ENCODE measurements at places on chromosomes 5 and 9.

DNA sequence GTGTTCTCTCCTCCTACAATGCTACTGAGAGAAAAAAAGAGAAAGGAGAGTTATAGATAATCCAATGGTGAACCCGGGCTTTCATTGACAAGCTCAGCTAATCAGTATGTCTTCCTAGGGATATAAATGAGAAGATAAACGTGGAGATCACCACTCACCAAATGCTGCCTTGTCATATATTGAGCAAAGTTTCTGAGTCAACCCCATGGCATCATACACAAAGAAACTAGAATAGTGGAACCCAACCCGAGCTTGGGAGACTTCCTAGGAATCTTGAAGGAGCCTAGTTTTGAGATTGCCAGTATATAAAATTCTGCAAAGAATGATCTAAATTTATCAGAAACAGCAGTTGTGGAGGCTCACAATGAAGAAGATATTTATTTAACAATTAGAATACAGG is 47.8 kb downstream of the PTPN3 start:
- DNase-seq, result no peak

- peak; percentile 42 for DNase-seq
Observed at GRCh38 chr5:113612060-113612496, 98.6 kb downstream of the YTHDC2 start.

GRCh38 chr5:168931638-168932345 is 352.6 kb upstream of the PANK3 start:
- DNase-seq, result no peak

DNA sequence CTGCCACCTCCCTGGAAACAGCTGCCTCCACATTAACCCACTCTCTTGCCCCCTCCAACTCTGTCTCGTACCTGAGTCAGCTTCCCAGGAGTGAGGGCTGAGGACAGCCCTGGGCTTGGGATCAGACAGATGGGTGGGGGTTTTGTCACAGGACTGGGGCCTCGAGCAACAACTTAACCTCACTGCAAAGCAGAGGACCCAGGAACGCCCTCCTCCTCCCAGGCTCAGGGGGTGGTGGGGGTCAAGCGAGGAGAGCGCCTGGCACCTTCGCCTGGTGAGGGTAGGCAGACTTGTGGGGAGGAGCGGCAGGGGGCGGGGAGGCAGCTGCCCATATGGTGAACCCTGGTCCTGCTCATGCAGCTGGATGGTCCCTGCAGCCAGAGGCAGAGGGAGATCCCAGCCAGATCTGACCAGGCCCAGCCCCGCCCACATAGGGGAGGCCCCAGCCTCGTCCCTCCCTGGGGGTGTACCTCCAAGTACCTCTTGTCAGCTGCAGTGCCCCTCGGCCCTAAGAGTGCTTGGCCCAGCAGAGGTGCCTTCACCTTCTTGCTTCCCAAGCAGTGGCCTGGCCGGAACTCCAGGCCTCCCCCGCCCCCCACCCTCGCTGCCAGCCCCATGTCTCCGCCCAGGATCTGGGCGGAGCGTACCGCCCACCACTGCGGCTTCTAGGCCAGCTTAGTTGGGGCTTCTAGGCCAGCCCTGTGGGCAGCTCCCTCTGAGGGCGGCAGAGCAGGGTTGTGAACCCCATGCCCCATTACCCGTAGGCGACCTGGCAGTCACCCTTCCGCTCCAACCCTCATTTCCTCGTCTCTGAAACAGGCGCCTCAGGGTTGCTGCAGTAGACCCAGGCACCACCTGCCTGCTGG is at the start of gene SARDH:
Gene SARDH (minus strand): TSS at position 579 of the 866 bp plus-strand sequence. CDS start 4,179 bp downstream, outside the sequence.
- peak; percentile 34 for DNase-seq

DNA sequence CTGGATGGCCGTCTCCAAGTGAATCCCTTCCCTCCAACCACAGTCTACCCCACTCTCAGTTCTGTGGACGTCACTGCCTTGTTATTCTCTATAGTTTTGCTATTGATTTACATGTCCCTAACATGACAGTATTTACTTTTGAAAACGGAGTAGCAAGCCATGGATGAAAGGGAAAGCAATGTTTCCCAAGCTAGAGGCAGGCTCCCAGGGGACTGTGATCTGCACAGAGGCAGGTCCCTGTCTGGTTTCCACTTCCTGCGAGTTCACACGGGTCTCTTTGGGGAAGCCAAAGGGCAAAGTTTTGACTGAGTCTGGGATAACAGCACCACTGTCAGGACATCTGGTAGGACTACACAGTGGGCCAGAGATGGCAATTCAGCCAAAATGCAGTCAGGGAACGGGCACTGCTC is 12.7 kb downstream of the C9orf153 start:
- no peak for DNase-seq

DNA sequence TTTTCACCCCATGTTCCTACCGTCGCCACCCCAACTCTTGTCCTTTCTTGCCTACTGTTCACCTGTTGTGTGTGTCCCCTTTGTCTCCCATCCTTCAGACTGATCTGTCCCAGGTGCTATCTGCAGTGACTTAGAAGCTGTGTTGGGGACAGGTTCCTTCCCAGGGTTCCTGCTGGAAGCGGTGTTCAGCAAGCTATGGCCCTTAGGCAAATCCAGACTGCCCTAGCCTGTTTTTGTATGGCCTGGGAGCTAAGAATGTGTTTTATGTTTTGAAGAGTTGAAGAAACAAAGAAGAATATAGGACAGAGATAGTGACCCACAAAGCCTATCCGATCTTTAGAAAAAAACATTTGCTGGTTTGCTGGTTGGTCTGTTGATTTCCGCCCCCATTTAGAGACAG is 236.4 kb downstream of the GOLPH3 start:
- DNase-seq, result no peak

- DNase-seq, result no peak
Observed at GRCh38 chr5:179862891-179863290, 4.3 kb upstream of the MRNIP start.

- DNase-seq, result no peak
Observed at GRCh38 chr5:3931976-3932375, 336.3 kb downstream of the IRX1 start.

DNA sequence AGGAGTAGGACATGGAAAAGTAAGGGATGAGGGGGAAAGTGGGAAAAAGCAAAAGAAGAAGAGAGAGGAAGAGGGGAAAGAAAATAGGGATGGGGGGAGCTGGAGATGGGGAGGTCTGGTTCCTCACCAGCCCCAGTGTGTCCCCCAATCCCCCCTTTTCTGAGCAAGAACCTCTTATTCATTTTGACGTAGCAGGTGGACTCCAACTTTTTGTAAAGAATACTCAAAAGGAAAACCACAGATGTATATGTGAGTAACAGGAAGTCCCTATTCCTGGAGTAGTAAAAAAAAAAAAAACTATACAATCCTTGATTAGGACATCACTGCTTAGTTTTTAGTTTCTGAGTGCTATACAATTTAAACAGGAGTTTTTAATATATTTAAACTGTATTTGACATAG is 3.9 kb upstream of the CFAP95 start:
- DNase-seq, result no peak

DNA sequence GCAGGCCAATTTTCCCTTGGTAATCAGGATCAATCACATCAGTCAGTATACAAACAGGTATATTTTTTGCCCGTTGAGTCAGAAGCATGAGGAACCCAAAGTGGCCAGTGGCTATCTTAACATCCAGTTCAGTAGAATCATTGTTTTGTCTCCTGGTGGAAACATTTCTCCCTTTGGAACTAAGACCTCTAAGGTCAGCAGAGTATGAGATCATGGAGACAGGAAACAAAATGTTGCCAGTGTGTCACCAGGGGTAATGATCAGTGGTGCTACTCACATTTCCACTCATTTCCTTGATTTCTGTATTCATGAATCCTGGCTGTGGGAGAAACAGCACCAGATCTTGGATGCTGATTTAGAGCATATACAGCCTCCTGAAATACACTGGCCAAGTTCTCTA is 553.0 kb downstream of the CSNK1G3 start:
- no peak for DNase-seq

DNA sequence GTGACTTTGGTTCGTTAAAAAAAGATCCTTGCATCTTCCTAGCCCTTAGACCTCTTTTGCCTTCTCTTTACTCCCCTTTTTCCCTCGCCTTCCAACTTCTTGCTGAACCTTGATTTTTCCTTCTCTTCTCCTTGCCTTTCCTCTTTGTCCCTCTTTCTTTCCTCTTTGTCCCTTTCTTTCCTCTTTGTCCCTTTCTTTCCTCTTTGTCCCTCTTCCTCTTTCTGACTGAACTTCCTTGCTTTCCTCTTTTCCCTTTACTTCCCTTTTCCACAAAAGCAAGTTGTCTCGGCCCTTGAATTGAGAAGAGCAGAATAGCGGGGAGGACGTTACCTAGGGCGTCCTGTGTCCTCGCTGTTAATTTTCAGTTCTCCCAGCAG is 1.4 kb upstream of the MLLT3 start:
- no peak for DNase-seq

GRCh38 chr5:167634432-167634831 is 657.0 kb upstream of the WWC1 start:
- DNase-seq, result no peak

DNA sequence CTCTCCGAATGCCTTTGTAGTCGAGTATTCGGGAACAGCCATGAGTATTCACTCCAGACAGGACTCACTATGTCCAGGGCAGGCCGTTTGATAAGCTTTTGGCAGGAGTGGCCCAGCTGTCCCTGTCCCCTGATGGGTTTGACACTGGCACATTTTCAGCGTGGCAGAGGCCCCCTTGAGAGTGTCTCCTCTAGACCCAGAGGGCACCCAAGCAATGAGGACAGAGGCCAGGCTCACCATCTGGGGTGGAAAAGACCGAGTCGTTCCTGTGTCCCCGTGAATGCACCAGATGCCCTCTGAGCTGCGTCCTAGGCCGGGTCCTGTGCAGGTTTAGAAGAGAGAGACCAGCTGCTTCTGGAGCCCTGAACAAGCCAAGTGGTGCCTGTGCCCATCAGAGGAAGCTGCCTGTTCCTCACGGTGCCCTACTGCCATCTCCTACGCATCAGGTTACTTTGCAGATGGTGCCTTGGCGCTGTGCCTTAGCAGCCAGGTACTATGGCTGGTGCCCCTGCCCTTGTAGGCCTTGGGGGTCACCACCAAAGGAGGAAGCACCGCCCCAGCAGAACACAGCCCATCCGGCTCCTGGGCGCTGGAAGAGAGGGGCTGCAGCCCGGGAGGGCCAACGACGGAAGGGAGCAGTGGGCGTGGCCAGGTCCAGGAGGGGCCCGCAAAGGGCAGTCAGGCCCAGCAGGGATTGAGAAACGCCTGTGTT is 42.4 kb downstream of the LRSAM1 start:
- no peak for DNase-seq

GRCh38 chr5:33944543-33945132 is 8.5 kb downstream of the RXFP3 start:
- DNase-seq, result peak; percentile 67

GRCh38 chr5:77224672-77225355 is 14.3 kb downstream of the PDE8B start:
- no peak for DNase-seq

DNA sequence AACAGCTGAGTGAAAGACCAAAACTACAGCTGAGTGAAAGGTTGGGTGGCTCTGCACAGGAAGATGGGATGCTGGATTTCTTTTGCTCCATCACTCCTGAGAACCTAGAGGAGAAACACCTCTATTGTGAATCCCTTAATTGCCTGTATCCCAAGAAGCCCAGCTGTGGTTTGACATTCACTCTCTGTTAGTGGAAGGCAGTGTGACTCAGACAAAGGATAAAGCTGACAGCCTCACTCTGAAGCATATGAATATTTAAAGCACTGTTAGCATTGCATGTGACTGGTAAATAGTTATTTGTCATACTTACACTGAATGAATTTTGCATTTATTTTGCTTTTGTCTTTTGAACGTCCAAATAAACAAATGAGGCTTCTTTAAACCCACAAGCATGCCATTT is 367.1 kb upstream of the RIOK2 start:
- no peak for DNase-seq

DNA sequence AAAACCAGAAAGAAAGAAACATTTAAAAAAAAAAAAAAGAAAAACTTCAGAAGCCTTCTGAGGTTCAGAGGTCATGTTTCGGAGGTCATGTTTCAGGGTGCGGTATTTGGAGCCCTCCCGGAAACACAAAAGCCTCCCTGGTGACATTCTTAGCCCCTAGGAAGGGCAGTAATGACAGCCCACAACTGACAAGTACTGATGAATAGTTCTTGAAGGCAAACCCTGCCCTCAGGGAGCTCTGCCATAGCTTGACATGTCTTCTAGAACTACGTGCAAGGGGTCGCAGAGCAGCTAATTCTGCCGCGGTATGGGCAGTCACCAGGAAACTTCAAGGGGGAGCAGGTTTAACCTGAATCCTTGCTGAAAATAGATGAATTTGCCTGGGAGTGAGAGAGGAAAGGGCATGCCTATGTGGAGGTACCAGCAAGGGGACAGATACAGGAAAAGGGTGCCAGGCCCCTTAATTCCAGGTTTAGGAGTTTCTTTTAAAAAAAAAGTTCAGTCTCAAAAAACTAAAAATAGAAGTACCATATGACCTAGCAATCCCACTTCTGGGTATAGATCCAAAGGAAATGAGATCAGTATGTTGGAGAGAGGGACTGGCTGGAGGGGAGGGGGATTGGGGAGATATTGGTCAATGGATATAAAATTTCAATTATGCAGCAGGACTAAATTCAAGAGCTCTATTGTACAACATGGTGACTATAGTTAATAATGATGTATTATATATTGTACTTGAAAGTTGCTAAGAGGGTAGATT is 98.4 kb downstream of the C9orf152 start:
- no peak for DNase-seq

DNA sequence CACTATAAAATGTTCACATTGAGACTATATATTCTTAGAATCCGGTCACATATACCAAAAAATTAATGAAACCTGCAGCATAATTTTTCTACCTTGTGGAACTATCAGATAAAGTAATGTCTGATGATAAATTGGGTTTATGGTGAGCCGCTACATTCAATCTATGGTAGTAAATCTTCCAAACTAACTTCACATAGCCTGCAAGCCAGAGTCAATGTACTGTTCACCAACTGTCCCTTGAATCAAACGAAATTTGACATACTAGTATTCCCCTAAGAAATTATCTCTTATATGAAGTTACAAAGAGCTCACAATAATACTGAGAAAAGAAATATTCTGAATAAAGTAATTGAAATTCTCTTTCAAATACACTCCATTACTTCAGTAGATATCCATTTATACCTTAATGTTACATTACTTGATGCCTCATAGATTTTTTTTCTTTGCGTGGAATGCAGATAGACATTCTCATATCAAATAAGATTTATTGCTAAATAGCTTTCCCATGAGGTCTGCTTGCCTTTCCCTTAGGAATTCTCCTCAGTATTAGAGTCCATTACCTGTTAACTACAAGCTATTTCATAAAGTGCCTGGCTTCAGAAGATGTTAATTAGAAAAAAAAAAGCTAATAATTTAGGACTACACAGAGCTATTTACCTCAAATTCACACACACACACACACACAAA is 169.5 kb downstream of the PTPRD start:
- DNase-seq, result no peak

All from NCI-H146 (cell line).